Activated T-helper 1 cell treated with Interleukin-2 at 50 U/mL for 16 hours (primary cell): ENCODE measurements at places on chromosomes 11 and 22.

DNA sequence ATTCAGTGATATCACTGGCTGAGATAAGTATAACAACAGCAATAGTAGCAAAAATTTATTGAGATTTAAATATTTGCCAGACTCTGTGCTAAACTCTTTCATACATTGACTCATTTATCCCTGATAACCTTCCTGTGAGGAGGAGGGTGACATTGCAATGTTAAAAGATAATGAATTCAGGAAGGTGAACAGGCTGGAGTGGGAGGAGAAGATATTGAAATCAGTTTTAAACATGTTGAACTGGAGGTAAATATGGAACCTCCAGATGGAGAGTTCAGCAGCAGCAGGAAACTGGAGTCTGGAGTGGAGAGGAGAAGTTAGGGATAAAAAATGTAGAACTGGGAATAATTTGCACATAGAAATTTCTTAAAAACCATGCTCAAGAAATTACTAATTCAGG lies 142.0 kb upstream of the FAT3 start:
- DNase-seq, result no peak

DNA sequence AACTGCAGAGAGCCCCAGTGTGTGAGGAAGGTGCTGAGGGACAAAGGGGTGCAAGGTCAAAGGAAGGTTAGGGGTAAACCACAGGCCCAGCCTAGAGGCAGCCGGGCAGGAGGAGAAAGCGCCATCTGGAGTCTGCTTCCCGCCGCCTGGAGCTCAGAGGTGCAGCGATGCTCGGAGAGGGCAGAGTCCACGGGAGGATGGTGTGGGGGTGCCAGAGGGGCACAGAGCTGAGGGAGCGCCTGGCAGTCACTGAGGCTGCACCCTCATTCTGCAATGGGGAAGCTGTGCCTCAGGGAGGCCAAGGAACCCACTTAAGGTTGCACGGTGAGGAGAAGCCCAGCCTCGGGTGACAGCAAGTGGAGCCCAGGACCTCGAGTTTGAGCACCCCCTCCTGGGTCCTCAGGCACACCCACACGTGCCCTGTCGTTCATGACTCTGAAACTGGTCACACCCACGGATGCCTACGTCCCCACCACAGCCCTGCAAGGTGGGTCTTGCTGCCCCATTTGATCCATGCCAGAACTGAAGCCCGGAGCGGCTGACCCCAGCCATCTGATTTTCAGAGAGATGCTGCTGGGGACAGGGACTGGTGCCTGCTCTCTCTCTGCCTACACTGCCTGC lies 1.6 kb downstream of the IL2RB start:
- no peak for DNase-seq

GRCh38 chr22:42080287-42080686 lies 787 bp downstream of the SMDT1 start:
- no peak for DNase-seq

DNA sequence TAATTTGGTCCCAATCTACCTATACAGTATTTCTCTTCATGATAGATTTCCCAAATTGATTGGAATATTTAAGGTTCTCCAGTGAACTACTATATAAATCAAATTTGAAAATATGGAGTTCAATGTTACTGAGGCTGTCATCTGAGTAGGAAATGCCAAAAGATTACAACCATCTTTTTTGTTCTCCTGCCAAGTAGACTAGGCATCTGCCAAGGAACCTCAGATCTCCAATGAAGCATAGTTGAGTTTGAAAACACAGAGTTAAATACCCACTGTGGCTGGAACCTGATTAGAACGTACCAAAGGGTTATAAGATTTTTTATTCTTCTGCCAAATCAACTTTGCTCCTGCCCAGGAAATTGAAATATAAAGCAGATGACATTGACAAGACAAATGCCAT lies 330.9 kb downstream of the CNTN5 start:
- DNase-seq, result no peak

DNA sequence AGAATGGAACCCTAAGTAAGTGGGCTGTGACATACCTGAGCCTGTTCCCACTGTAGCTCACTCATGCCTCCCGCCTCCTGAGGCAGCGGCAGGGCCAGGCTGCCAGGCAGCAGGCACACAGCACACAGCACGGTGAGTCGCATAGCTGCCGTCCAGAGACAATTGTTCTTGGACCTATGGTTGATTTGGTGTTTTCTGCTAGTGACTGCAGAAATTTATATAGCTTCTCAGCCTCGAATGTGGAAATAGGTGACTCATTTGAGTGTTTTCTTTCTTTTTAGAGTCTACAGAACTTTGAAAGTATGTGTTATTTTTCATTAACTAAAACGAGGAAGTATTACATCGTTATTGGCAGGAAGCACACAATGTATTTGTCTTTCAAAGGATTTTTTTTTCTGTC lies at the start of gene MMP7:
TSS of gene MMP7 (minus strand) at position 190 of the 400 bp plus-strand sequence. CDS start at position 143, 47 bp downstream.
- no peak for DNase-seq

- DNase-seq, result no peak
These were observed 20.9 kb downstream of the BDNF start for GRCh38 chr11:27679136-27680015.

DNA sequence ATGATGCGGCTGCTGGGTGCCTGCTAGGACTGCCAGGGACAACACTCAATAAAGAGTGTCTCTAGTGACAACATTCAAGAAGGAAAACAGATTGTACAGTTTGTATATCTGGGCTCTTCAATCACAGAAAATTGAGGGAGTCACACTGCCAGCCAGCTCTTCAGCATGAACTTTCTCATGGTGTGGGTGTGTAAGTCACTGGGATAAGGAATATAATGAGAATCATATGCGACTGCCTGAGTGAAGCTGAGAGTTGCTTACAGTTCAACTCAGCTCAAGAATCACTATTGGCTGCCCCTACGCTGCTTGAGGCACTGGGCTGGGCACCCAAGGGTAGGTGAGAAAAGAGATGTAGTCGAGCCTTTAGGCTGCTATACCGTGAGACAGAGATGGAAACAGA lies 328.1 kb upstream of the PITPNB start:
- no peak for DNase-seq

DNA sequence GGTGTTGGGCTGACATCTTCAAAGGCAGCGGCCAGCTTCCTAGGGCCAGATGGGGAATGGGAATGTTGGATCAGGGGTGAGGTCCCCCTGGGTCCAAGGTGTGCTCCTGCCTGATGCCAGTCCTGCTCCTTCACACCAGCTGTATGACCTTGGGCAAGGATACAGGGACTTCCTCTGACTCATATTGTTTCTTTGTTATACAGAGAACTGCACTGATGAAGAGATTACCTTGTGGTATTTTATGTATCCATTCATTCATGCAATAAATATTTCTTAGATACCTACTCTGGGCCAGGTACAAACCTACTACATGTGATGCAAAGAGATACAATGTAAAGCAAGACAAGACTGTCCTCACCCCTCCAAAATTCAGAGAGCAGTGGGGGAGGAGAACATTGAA lies 3.9 kb upstream of the OPCML start:
- DNase-seq, result no peak

- DNase-seq, result peak; percentile 24
These were observed 85.3 kb upstream of the SYT13 start for GRCh38 chr11:45371251-45372115.

- no peak for DNase-seq
These were observed 262.2 kb downstream of the TTC28 start for GRCh38 chr22:28417431-28417830.

DNA sequence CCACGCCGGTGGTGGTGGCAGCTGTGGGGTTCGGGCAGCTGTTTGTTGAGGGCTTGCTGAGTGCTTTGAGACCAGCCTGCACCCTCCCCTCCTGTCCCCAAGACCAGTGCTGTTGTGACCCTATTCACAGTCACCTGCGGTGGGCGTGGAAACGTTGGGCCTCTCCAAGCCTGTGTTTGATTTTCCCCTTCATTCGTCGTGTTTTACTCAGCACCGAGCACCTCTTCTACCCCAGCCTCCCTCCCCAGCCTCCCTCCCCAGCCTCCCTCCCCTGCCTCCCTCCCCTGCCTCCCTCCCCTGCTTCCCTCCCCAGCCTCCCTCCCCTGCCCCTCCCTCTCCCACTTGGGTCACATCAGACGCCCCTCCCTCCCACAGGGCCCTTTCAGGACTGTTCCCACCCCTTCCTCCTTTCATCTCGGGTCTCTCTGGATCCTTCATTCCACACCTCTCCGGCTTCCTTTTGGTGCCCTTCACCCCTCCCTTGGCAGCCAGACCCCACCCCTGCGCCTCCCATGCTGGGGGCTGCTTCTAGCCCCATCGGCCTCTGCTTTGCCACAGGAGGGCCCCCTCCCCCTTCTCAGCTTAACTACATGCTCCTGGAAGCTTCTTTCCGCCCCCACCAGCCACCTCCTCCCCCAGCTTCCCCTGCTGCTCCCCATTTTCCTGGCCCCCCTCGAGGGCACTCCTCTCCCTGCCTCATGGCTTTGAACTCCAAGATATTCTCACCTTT lies 14.8 kb downstream of the FRMD8 start:
- no peak for DNase-seq

DNA sequence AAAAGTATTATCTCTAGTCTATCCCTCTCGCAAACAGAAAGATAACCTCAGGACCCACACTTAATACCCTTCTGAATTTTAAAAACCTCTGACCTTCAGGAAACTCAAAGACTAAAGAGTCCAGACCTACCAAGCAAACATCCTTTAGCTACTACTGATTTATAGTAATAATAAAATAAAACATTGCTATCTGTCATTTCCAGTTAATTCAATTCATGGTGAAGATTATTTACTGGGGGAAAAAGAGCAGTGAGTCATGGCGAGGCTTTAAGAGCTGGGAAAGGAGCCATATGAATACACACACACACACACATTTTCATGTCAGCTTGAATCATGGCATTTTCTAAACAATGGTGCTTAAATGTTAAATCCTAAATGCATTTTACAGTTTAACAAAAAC lies 87.1 kb downstream of the FAM76B start:
- DNase-seq, result no peak

DNA sequence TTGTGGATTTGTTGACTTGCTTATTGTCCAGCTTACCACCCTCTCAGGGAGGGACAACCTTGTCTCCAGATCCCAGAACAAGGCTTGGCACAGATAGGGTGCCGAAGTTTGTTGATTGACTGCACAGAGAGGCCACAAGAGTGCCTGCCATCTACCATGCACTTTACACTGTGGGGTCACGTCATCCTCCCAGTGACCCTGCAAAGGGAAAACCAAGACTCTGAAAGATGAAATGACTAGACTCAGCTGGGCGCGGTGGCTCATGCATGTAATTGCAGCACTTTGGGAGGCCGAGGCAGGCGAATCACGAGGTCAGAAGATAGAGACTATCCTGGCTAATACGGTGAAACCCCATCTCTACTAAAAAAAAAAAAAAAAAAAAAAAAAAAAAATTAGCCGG lies 4.6 kb upstream of the LTBP3 start:
- DNase-seq, result no peak
